ENCODE measurements at places on chromosomes 6 and 20. TPM values are rescaled to one million over a fixed set of nuclear protein-coding genes. Genes with fewer than 3 reads are reported as not detected.

LIME1 gene
- 4.2 TPM for total RNA-seq

TSPO2 gene
- not detected for total RNA-seq

MRPS18A gene
- 25.4 TPM for total RNA-seq

PROCR gene
- total RNA-seq: 239 TPM

CST5 gene
- not detected for total RNA-seq

GPX5 gene
- total RNA-seq: not detected

RIPOR3 gene
- 11.2 TPM for total RNA-seq

BNIP5 gene
- total RNA-seq: not detected

ERVFRD-1 gene
- total RNA-seq: 0.05 TPM

TSHZ2 gene
- total RNA-seq: 50.0 TPM

EMILIN3 gene
- total RNA-seq: 1.4 TPM

PAK5 gene
- total RNA-seq: not detected

BIRC7 gene
- not detected for total RNA-seq

DOK5 gene
- 6.1 TPM for total RNA-seq

WFDC10B gene
- 0.48 TPM for total RNA-seq

MYL9 gene
- 3,095 TPM for total RNA-seq

PAQR8 gene
- 3.9 TPM for total RNA-seq

TRIM15 gene
- total RNA-seq: not detected

NNAT gene
- 0.65 TPM for total RNA-seq

SAMD10 gene
- 1.5 TPM for total RNA-seq

LRRN4 gene
- 0.19 TPM for total RNA-seq

SLC22A23 gene
- total RNA-seq: 5.6 TPM

LST1 gene
- total RNA-seq: 24.8 TPM

UBE2J1 gene
- total RNA-seq: 39.8 TPM

MPIG6B gene
- 0.52 TPM for total RNA-seq

TFAP2A gene
- 0.52 TPM for total RNA-seq

POPDC3 gene
- total RNA-seq: not detected

BACH2 gene
- total RNA-seq: 3.9 TPM

GJA10 gene
- not detected for total RNA-seq

CCDC170 gene
- 1.3 TPM for total RNA-seq

KCNK16 gene
- not detected for total RNA-seq

IRF4 gene
- 1.7 TPM for total RNA-seq

CRISP2 gene
- total RNA-seq: not detected

SUPT3H gene
- 7.9 TPM for total RNA-seq

TMEM14A gene
- total RNA-seq: 25.2 TPM

TRIM40 gene
- not detected for total RNA-seq

FAM83C gene
- not detected for total RNA-seq

HLA-DQB2 gene
- 4.3 TPM for total RNA-seq

OLIG3 gene
- total RNA-seq: not detected

MACROD2 gene
- 15.5 TPM for total RNA-seq

BPIFB4 gene
- not detected for total RNA-seq

FERMT1 gene
- 1.4 TPM for total RNA-seq

ZNF335 gene
- 13.7 TPM for total RNA-seq

PNLDC1 gene
- total RNA-seq: 0.19 TPM

Data from posterior vena cava (tissue), 2 donors.